ENCODE measurements at places on chromosomes 12 and 14.

DNA sequence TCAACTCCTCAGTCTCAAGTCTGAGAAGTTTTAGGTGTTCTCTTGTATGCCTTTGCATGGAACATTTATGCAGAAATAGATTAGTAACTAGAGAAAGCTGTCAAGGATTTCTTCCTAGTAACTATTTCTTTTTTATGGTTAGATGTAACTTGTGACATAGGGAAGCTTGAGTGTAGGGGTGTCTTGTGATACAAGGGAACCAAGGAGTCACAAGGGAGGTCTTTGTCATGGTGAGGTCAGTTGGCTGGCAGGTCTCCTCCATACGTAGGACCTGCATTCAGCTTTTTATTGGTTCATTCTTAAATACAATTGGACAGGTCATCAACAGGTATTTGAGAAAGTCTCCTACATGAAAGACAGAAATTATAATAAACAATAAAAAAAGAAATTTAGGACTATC, 394.0 kb upstream of the CCDC196 start:
- DNase-seq, result no peak

- no peak for DNase-seq
Observed at GRCh38 chr12:42660968-42661937, 71.7 kb upstream of the PRICKLE1 start.

GRCh38 chr12:115953450-115953849, 324.0 kb downstream of the MED13L start:
- no peak for DNase-seq

DNA sequence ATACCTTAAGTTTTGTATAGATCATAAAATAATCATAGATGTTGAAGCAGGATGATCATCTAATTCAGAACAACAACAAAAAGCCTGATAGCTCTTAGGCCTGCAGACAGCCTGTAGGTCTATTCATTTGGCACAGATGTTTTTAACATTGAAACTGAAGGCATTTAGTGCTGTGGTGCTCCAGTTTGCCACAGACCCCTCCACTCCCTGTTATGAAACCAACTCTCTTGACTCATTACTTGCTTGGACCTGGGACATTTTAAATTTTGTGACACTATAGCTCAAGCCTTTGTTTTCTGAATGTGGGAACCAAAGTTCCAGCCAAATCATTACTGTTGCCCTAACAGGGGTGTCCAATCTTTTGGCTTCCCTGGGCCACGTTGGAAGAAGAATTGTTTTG, 9.1 kb downstream of the PRKCH start:
- DNase-seq, result no peak

DNA sequence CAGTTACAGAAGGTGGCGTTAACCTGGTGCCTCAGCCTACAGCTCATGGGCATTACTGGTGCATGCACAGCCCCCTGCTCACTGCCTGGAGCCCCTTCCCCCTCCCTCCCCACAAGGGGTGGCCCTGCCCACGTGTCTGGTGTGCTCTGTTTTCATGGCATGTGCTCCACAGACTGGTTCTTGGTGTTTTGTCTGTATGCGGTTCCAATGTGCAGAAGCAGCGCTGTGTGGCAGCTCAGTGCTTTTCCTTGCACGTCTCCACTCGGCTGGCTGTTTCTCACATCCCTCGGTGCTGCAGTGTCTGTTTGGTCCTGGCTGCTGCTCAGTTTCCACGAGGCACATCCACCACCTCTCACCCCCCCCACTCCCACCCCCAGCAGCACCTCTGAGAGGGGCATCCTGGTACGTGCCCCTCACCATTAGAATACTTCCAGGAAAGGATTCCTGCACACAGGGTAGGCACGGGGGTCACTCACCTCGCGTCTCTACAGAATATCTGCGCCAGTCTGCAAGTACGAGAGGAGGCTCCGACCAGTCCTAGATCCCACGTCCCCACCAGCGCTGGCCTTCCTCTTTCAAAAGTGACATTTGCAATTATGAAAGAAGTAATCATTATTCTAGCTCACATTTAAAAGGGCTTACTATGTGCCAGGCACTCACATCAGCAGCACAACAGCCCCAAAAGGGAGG, 27.1 kb downstream of the DIO3 start:
- DNase-seq, result no peak

GRCh38 chr12:78164154-78164553, 333.5 kb downstream of the NAV3 start:
- no peak for DNase-seq

- no peak for DNase-seq
Observed at GRCh38 chr12:92721130-92721529, 18.3 kb downstream of the PLEKHG7 start.

- no peak for DNase-seq
Observed at GRCh38 chr12:3797531-3798048, 44.7 kb upstream of the CRACR2A start.

GRCh38 chr12:108297895-108298760, 41.0 kb downstream of the CMKLR1 start:
- DNase-seq, result no peak

DNA sequence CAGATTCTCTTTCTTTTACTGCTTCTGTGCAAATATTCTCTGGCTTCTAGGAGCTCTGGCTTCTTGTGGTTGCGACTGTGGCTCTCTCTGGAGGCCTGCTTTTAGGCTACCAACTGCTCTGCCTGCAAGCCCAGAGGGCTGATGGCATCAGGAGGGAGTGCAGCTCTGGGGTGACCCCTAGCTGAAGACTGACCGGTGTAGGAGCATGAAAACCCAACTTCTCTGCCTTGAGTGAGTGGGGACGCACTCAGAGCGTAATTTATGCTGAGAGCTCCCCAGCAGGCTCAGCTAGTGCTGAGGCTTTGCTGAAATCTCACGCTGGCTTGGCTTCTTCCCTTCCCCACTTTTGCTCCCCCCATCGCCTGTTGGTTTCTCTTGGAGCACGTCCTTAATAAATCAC, 29.9 kb upstream of the RBM19 start:
- no peak for DNase-seq

DNA sequence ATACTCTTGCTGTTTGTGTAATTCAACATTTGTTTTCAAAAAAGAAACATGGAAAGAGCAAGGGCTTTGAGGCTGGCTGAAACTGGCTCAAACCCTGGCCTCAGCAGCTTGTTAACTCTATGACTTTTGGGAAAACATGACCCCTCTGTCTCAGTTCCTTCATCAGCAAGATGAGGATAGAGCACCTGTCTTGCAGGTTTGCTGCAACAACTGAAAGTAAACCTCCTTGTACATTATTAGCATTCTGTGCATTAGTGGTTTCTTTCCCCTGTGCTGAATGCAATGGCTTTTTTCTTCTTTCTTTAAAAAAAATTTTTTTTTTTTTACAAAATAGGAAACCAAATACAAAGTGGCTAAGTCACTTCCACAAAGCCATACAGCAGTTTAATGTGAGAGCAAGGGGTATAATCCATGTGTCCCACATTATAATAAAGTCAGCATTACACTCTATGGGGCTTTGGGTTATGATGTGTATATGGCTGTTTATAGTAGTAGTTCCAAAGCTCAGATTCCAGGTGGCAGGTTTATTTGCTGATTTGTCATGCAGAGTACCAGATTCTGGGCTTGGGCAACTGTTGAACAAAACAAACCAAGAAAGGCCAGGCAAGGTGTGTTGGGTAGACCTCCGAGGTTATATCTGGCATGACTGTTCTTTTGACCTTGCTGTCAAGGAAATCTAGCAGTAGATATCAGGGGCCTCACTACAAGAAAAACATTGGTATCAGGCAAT, 194.5 kb upstream of the CNOT2 start:
- no peak for DNase-seq
